ENCODE measurements at places on chromosomes 3 and 15.
A peak's percentile ranks its signal among the peaks of the same experiment; 100 is the strongest.

- DNase-seq: no peak
Observed at GRCh38 chr3:45546716-45547701, 47.5 kb upstream of the LIMD1 start.

GRCh38 chr3:46080969-46081345, 53.7 kb upstream of the XCR1 start:
- DNase-seq: no peak

DNA sequence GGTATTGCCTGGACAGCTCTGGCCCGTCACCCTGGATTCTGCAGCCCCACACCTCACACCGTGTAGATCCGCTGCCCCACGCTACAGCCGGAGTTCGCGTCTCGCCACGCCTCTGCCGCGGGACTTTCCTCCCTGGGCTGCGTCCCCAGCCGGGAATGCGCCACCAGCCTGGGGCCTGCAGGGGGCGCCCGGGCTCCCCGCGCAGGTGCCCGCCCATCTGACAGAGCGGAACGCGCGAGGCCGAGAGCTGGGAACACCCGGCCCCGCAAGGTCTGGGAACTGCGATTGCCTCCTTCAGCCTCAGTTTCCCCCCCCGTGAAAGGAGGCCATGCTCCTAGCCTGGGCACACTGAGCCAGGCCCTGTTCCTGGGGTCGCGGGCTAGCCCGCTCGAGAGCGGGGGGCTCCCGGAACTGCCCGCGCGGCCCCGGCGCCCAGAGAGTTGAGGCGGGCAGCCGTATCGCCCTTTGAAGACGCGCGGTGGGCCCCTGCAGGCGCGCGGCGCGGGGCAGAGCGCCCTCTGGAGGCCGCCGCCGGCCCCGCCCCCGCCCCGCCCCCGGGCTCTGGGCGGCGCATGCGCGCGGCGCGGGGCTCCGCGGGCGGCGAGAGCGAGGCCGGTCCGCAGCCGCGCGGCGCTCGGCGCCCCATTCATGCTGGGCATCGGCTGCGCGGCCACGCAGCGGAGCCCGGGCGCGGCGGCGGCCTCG, at the start of gene PLXNA1:
TSS of gene PLXNA1 (plus strand) at position 645 of the 705 bp plus-strand sequence. CDS start 5,479 bp downstream, outside the sequence.
- DNase-seq: peak; percentile 73

- DNase-seq: no peak
Observed at GRCh38 chr3:159645874-159646273, 342.8 kb upstream of the IL12A start.

GRCh38 chr3:134709561-134710312, 58.9 kb upstream of the KY start:
- no peak for DNase-seq

DNA sequence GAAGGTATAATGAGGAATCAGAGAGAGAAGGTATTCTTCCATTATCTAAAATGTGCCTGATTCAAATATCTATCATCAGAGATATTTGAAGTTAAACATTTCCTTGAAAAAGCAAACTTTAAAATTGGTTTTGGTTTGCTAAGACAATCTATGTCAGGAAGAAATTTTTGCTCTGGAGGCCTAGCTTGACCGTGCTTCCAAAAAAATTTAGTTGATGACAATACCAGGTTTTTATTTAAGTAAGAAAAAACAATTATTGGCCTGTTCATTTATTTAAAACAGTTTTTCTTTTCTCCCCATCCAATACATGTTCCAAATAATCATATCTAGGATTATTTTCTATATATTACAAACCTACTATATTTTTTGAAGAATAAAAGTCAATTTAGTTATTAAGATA, 75.3 kb downstream of the OTOL1 start:
- no peak for DNase-seq

GRCh38 chr3:140013220-140013619, 78.2 kb downstream of the CLSTN2 start:
- DNase-seq: no peak

DNA sequence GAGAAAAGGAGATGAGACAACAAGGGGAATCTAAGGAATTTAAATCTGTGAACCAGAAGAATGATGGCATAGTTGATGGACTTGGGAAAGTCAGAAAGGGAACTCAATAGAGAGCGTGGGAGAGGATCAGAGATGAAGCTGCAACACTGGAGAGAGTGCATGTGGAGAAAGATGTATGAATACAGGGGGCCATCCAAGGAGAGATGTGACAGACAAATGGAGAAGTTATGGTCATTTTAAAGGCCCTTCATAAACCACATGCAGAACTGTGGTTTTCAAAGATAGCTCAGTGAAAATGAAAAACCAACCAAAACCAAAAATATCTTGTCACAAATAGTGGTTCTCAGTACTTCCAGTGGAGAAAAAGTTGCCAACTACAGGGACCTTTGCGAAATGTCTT, 265.2 kb downstream of the SUCLG2 start:
- DNase-seq: no peak

DNA sequence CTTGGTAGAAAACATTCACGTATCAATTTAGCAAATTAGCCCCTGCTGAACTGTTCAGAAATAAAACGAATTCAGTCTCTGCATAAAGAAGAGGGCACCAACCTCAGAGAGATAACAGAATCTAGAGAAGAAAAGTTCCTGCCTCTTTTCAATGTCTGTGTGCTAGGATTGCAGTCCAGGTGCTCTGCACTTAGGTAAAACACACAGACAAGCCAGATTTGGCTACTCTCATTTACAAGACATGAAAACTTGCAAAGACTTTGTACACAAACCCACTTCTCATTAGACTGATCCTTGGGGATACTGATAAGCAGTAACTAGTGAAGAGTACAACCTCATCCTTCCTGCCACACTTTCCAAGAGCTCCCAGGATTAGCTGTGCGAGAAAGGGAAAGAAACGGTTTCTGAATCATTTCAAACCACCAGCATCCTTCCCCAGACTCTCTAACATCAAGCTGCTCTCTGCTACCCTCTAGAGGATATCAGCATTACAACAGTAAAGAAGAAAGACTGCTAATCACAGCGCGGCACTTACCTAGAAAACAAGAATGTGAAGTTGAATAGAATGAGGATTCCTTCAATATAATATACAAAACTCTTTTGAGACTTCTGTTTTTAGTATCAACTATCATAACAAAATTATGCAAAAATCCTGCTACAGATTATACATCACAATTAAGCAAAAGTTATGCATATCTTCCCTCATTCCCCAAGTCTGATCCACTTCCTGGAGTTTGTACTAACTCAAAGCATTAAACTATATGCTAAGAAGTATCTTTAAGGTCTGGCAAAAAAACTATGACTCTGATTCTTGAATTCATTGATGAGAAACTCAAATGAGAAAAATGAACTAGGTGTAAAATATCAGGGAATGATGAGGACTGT, 306.4 kb downstream of the MAGI1 start:
- no peak for DNase-seq

GRCh38 chr3:59538753-59539432, 489.1 kb upstream of the CFAP20DC start:
- DNase-seq: no peak

- no peak for DNase-seq
Observed at GRCh38 chr15:54109014-54109413, 130.8 kb downstream of the UNC13C start.

DNA sequence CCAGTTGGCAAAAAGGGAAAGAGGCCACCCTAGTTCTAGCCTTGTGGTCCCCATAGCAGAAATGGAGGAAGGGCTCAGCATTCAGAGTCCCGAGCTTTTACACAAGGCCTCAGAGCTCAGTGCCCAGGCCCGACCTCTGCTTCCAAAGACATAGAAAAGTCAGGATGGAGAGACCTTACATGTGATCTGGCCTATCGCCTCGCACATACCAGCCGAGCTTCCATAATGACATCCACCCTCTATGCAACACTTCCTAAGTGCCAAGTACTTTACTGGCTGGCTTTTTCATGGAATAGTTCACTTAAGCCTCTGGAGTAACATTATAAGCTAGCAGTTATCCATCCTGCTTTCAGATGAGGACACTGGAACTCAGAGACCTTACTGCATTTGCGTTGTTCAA, 275.9 kb downstream of the FAM43A start:
- DNase-seq: no peak

DNA sequence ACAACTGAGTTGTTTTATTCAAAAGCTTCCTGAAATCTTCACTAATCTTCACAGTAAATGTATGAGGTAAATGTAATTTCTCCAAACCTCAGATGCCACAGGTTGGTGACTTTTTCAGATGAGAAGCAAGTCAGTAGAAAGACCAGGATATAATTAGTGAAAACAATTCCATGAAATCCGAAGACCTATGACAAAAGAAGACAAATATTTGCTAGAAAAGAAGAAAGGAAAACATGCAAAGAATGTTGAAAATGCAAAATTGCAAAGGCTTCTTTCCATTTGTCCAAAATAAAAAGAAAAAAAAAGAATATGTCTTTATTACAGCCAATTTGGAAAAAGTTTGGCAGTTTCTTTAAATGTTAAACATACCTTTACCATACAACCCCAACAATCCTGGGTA, 88.3 kb upstream of the MYRIP start:
- DNase-seq: no peak

- no peak for DNase-seq
Observed at GRCh38 chr15:93063262-93063671, 25.7 kb downstream of the RGMA start.

DNA sequence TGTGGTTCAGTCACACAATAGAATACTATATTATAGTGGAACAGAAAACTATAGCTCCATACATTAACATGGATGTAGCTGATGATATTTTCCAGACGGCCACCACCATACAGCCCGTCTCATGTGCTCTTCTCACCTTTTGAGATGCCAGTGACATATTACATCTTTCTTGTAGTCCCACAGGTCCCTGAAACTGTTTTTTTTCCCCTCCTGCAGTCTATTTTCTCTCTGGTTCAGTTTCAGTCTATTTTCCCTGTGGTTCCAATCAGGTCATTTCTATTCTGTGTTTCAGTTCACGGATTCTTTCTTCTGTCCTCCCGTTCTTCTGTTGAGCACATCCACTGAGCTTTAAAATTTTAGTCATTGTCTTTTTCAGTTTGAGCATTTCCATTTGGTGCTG, 72.2 kb downstream of the PPCDC start:
- DNase-seq: no peak

GRCh38 chr3:4827767-4828166, 151.5 kb upstream of the BHLHE40 start:
- DNase-seq: no peak

DNA sequence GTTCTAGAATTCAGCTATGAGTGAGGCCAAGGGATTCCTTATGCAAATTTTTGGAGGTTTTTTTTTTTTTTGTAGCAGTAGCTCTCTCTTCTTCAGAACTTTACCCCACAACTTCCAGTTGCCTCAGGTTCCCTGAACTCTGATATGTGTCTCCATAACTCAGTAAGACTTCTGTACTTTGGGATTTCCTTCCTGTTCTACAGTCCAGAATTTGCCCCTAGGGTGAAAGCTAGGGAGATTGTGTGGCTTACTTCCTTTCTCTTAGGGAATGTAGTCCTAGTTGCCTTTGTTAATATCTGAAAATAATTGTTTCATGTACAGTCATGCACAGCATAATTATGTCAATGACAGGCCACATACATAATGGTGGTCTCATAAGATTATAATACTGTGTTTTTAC, 30.8 kb downstream of the LRRC28 start:
- no peak for DNase-seq

- DNase-seq: no peak
Observed at GRCh38 chr3:32564195-32564594, 6.5 kb downstream of the DYNC1LI1 start.

DNA sequence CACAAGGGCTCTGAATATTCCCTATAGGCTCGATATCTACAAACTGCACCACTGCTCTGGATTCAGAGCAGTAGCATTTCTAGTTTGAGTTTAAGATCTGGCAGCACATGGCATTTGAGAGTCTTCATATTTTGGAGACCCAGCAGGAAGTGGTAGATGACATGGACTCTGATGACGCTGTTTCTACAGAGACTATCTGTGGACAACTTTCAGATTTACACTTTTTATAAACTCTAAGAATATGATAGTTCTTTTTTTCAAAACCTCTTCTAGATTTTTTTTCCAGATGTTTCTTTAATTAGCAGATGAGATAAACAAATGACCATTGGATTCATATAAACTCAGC, 35.8 kb downstream of the ARMC8 start:
- no peak for DNase-seq

GRCh38 chr3:195028877-195029606, 241.9 kb downstream of the XXYLT1 start:
- DNase-seq: no peak

- no peak for DNase-seq
Observed at GRCh38 chr3:25854214-25854613, 64.3 kb downstream of the OXSM start.

DNA sequence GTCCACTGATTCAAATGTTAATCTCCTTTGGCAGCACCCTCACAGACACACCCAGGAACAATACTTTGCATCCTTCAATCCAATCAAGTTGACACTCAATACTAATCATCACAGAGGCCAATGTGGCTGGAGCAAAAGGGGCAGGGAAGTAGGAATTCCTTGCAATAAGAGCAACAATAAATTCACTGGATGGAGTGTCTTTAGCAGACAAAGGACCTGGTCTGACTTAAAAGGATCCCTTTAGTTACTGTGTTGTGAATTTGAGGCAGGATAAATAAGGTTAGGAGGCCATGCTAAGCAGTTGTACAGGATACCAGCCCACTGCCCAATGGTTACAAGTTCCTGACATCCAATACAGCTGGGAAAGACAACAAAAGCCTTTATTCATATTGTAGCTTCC, 12.3 kb upstream of the GFM1 start:
- no peak for DNase-seq

DNA sequence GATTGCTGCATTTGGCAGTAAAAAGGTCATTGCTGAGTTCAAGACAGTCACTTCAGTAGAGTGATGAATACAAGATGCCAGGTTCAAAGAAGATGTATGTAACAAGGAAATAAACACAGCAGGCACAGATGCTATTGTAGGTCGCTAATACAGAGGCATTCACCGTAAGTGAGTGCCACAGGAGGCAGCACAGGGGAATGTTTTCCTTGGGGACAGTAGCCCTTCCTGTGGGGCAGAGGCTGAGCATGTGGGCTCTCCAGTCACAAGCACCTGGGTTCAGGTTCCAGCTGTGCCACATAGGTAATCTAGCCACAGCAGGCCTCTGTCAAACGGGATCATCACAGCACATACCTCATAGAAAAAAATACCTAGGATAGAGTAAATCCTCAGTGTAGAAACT, 86.3 kb downstream of the RSL24D1 start:
- DNase-seq: no peak

DNA sequence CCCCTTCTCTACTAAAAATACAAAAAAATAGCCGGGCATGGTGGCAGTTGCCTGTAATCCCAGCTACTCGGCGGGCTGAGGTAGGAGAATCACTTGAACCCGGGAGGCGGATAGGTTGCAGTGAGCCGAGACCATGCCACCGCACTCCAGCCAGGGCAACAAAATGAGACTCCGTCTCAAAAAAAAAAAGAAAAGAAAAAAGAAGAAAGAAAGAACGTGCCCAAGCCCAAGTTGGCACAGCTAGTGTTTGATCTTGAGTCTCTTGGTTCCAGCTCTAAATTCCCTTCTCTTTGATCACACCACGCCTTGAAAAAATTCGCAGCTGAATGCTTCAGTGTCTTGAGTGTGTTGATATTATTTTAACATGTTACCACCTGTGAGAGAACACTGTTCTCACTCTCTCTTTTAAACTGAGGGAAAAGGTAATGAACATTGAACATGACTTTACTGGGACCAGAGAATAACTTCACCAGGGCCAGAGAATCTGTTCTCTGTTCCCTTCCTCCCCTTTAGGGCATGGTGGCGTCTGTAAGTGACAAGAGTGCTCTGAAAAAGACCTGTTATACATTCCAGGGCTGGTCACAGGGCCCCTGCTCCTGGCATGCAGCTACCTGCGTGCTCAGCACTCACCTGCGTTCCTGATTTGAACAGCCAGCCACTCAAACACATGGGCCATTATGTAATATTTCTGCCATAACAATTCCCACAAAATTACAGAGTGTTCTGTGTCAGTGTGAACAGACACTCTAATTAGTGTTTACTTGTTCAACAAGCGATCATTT, 19.0 kb downstream of the SLCO3A1 start:
- DNase-seq: no peak
